ENCODE measurements at places on chromosomes 11 and 22. TPM values are rescaled to one million over a fixed set of nuclear protein-coding genes. Genes with fewer than 3 reads are reported as not detected.

TNNT3 gene
- total RNA-seq = 6.1 TPM

CARD18 gene
- not detected for total RNA-seq

OPCML gene
- 0.02 TPM for total RNA-seq

DENND6B gene
- total RNA-seq = 2.8 TPM

BEST1 gene
- total RNA-seq = not detected

FUT4 gene
- total RNA-seq = 7.1 TPM

KRTAP5-6 gene
- total RNA-seq = not detected

MRPL48 gene
- total RNA-seq = 50.4 TPM

LMO2 gene
- total RNA-seq = not detected

C22orf31 gene
- total RNA-seq = not detected

YAP1 gene
- total RNA-seq = not detected

C22orf23 gene
- total RNA-seq = not detected

TYR gene
- total RNA-seq = not detected

APOA5 gene
- not detected for total RNA-seq

DNAJB7 gene
- not detected for total RNA-seq

BDNF gene
- total RNA-seq = not detected

RCOR2 gene
- total RNA-seq = 0.17 TPM

OR5P2 gene
- total RNA-seq = not detected

TXN2 gene
- 67.6 TPM for total RNA-seq

LAYN gene
- 4.1 TPM for total RNA-seq

APLNR gene
- total RNA-seq = not detected

SH3BP1 gene
- 183 TPM for total RNA-seq

PRG3 gene
- total RNA-seq = not detected

PTPRCAP gene
- total RNA-seq = 428 TPM

SAA4 gene
- total RNA-seq = not detected

IMMP1L gene
- total RNA-seq = 19.4 TPM

MAP6 gene
- 8.4 TPM for total RNA-seq

MRGPRX4 gene
- not detected for total RNA-seq

MPPED2 gene
- total RNA-seq = not detected
